ENCODE measurements at places on chromosomes 2 and 18. TPM values are rescaled to one million over a fixed set of nuclear protein-coding genes. Genes with fewer than 3 reads are reported as not detected.

DNA sequence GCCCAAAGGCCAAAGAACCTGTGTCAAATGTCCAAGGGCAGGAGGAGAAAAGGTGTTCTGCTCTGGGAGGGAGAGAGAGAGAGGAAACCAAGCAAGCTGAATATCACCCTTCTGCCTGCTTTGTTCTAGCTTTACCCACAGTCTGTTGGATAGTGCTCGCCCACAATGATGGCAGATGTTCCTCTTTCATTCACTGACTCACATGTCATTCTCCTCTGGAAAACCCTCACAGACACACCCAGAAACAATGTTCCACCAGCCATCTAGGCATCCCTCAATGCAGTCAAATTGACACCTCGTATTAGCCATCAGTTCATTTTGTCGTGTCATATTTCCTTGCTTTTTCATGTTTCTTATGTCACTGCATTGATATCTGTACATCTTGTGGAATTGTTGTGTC lies 150.3 kb downstream of the UBR3 start:
- no peak overlapping the region for H3K4me3 ChIP-seq
- peaks cover 56% of the 10 kb centered on the region for H3K36me3 ChIP-seq
- no peak for DNase-seq
- peaks cover 2% of the 10 kb centered on the region for H3K4me1 ChIP-seq
- H3K27ac ChIP-seq: no peak overlapping the region

GRCh38 chr18:26863921-26864497 lies 1.5 kb downstream of the AQP4 start:
- H3K4me1 ChIP-seq: no peaks in the 10 kb centered on the region
- peaks cover 45% of the 10 kb centered on the region for H3K27me3 ChIP-seq
- no peak overlapping the region for H3K4me3 ChIP-seq

DNA sequence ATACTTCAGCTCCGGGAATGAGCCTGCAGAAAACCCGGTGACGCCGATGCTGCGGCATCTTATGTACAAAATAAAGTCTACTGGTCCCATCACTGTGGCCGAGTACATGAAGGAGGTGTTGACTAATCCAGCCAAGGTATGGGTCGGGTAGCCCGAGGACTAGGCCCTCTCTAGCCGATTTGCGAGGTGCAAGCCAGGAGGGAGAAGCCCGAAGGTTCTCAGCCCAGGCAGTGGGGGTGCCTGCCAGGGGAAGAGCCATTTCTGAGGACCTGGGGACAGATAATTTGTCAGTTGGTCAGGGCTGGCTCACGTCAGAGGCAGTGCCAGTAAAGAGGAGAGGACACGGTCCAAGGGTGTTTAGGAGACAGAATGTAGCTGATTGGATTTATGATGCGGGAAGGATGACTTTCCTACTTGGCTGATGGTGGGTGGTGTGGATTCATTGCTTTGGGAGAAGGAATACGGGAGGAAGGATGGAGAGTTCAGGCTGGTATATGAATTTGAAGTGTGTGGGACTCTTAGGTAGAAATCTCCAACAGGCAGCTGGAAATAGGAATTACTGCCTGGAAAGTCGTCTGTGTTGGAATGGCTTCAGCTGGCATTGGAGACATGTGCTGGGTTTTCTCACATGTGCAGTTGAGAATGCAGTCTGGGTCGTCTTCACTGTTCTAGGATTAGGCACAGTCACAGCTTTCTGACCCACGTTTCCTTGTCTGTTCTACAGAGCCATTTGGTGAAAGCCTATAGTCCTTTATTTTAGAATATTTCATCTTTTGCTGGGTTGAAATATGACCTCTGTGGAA lies 874 bp downstream of the NDUFAF7 start:
- H3K27me3 ChIP-seq: no peaks in the 10 kb centered on the region
- H3K4me1 ChIP-seq: peaks cover 20% of the 10 kb centered on the region

DNA sequence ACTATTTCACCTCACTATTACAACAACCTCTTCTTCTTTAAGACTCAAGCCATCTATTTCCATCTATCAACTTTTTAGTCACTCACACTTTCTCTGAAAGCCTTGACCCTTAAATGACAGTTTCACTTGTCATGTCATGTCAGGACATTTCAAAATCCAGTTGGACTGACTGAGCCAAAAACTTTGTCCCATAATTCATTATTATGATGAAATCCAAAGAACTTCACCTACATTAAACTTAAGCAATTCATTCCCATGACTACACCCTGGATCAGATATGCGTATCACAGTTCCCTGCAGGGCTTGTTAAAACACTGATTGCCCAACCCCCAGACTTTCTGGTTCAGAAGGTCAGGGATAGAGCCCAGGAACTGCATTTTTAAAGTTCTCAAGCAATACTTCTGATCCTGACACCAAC lies 26.5 kb downstream of the LDAH start:
- H3K4me1 ChIP-seq: peaks cover 8% of the 10 kb centered on the region
- no peak for DNase-seq
- H3K27ac ChIP-seq: no peak overlapping the region

DNA sequence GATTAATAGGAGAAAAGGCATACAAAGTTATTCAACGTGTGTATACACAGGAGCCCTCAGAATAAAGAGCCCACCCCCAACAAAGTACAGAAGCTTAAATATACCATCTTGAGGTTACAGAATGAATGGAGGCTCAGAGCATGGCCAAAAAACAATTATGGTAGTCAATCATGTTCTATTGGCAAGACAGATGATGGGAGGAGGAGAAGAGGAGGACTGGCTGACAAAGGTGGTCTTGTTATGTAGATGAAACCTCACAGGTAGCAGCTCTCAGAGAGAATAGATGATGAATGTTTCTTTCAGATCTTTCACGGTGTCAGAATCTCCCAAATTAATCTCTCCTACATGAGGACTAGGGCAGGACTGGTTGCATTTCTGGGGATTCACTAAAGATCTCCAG lies 66.0 kb downstream of the ARL4C start:
- H3K4me3 ChIP-seq: no peak overlapping the region
- H3K27ac ChIP-seq: no peak overlapping the region
- DNase-seq: no peak
- H3K36me3 ChIP-seq: peaks cover 8% of the 10 kb centered on the region
- no peaks in the 10 kb centered on the region for H3K27me3 ChIP-seq

GRCh38 chr2:11669454-11670291 lies at the start of gene NTSR2:
Gene NTSR2, minus strand, starts transcription at chr2:11670195. Its CDS starts 66 bp downstream, at chr2:11670129.
- peaks cover 49% of the 10 kb centered on the region for H3K27me3 ChIP-seq
- no peaks in the 10 kb centered on the region for H3K36me3 ChIP-seq

GRCh38 chr2:108193251-108193650 lies 46.5 kb upstream of the SULT1C3 start:
- no peaks in the 10 kb centered on the region for H3K4me1 ChIP-seq
- no peaks in the 10 kb centered on the region for H3K36me3 ChIP-seq
- H3K27ac ChIP-seq: no peak overlapping the region

- peaks cover 2% of the 10 kb centered on the region for H3K36me3 ChIP-seq
- H3K4me3 ChIP-seq: no peak overlapping the region
- peaks cover 8% of the 10 kb centered on the region for H3K4me1 ChIP-seq
- peak; percentile 3 for DNase-seq
- peak overlapping the region; percentile 46 for H3K27ac ChIP-seq
These were observed 15.7 kb upstream of the NT5C1B start for GRCh38 chr2:18605115-18605514.

DNA sequence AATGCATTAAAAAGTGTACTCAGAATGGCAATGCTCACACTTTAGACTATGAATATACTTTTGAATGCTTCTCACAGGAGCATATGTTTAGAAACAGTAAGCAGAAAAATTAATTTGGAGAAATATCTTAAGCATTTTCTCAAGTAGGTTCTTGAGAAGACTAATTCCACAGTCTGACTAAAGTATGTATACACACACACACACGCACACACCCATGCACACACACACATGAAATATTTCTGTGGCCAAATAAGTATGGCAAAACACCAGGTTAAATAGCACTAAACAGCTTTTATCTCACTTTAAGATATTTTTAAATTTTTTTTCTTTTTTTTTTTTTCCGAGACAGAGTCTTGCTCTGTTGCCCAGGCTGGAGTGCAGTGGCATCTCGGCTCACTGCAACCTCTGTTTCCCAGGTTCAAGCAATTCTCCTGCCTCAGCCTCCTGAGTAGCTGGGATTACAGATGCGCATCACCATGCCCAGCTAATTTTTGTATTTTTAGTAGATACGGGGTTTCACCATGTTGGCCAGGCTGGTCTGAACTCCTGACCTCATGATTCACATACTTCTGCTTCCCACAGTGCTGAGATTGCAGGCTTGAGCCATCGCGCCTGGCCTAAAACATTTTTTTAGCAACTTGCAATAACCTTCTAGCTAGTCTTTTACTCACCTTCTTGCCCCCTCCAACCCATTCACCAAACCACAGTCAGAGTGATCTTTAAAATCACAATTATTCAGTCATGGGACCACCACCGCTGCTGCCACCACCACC lies 67.5 kb upstream of the SCG2 start:
- DNase-seq: no peak
- no peak overlapping the region for H3K4me3 ChIP-seq
- H3K4me1 ChIP-seq: no peaks in the 10 kb centered on the region
- H3K27me3 ChIP-seq: peaks cover 6% of the 10 kb centered on the region
- no peak overlapping the region for H3K27ac ChIP-seq

DNA sequence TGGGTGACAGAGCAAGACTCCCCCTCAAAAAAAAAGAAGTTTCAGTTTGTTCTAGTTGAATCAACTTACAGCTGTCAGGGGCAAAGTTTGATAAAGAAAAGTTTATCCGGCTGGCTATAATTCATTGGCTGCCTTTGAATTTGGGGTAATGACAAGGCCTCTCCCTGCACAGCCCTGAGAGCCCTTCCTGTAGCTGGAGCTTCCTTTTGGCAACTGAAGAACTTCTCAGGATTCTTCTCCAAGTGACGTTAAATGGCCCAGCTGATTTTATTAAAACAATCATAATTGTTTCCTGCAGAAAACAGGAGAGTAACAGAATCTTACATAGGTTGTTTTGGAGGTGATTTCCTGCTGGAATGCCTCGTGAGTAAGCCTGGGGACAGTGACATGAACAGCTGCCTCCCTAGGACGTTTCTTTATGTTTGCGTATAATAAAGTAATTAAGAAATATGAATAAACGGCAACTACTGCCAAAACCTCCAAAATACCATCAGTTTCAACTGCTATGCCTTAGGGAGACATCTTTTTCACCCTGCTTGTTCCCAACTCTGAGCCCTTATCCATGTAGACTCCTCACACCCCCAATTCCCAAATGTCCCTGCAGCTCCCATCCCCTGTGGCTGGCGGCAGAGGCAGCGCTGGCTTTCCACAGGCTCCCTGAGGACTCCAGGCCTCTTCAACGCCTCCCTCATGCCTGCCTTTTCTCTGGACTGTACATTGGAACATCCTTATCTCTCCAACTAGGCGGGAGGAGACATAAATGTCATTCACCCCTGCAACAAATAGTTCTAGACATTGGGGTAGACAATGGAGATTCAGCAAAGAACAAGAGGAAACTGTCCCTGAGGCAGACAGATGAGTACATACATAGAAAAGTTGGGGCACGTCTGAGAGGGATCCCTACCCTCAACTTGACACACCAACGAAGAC lies 59.2 kb upstream of the FZD7 start:
- no peaks in the 10 kb centered on the region for H3K36me3 ChIP-seq
- DNase-seq: no peak
- no peak overlapping the region for H3K4me3 ChIP-seq
- no peaks in the 10 kb centered on the region for H3K4me1 ChIP-seq
- peaks cover 10% of the 10 kb centered on the region for H3K27me3 ChIP-seq

DNA sequence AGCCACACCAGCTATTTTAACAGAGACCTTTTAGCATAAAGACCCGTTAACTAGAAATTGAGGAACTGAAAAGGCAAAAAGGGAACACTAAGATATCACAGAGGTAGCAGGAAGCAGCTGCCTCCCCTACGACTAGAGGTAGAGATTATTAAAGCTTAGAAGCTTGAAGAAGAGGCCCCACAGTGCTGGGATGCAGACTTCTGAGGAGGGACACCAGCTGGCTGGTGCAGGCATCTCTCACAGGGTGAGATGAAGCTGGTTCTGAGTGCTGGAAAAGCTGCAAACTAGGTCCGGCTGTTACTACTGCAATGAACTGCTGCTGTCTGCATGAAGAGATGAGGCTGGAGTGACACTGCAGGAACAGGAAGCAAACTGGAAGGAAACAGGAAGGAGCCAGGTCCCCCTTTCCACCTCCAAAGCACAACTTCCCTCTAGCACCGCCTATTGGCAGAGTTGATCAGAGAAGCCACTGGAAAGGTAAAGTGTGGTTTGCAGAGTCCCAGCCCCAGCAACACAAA lies 61.2 kb upstream of the MRPS9 start:
- H3K4me3 ChIP-seq: peak overlapping the region; percentile 57
- DNase-seq: peak; percentile 32
- no peaks in the 10 kb centered on the region for H3K27me3 ChIP-seq
- H3K27ac ChIP-seq: no peak overlapping the region
- no peaks in the 10 kb centered on the region for H3K36me3 ChIP-seq

- no peak overlapping the region for H3K4me3 ChIP-seq
- no peak overlapping the region for H3K27ac ChIP-seq
- no peak for DNase-seq
These were observed 10.0 kb downstream of the FAP start for GRCh38 chr2:162233197-162233596.

- peak overlapping the region; percentile 72 for H3K27ac ChIP-seq
- peak overlapping the region; percentile 86 for H3K4me3 ChIP-seq
- DNase-seq: peak; percentile 46
- peaks cover 63% of the 10 kb centered on the region for H3K27me3 ChIP-seq
These were observed 627 bp downstream of the CDCA7 start for GRCh38 chr2:173355132-173355865.

DNA sequence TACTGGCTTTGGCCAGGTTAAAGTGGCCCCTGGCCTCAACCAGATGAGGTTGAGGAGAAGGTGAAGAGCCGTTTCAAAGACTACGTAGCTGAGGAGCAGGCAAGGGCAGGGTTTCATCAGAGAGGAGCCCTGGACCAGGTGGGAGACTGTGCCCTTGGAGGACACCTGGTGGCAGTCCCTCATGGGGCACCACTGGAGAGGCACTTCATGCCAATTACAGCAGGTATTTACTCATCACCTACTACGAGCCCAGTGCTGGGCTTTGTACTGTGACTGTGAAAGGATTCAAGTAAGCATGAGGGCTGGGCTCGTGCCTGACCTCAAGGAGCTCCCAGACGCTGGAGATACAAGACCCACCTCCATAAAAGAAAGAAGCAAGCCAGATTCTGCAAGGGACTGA lies 37.6 kb downstream of the SMAD7 start:
- no peak overlapping the region for H3K4me3 ChIP-seq
- H3K36me3 ChIP-seq: no peaks in the 10 kb centered on the region
- peaks cover 14% of the 10 kb centered on the region for H3K4me1 ChIP-seq
- no peak overlapping the region for H3K27ac ChIP-seq

GRCh38 chr2:136116813-136117390 lies 1.0 kb downstream of the CXCR4 start:
- DNase-seq: peak; percentile 76
- peaks cover 37% of the 10 kb centered on the region for H3K36me3 ChIP-seq
- H3K4me1 ChIP-seq: peaks cover 62% of the 10 kb centered on the region

LRRTM4 gene
- total RNA-seq: not detected

CCDC178 gene
- not detected for total RNA-seq

FKBP7 gene
- 4.7 TPM for total RNA-seq

CABYR gene
- total RNA-seq: 1.9 TPM

SKOR2 gene
- not detected for total RNA-seq

GTF2A1L gene
- not detected for total RNA-seq

NT5DC4 gene
- total RNA-seq: not detected

ALK gene
- total RNA-seq: not detected

PLA2R1 gene
- not detected for total RNA-seq

CCDC85A gene
- total RNA-seq: not detected

PCARE gene
- not detected for total RNA-seq
